ENCODE measurements at places on chromosomes 1 and 21. TPM values are rescaled to one million over a fixed set of nuclear protein-coding genes. Genes with fewer than 3 reads are reported as not detected.

DNA sequence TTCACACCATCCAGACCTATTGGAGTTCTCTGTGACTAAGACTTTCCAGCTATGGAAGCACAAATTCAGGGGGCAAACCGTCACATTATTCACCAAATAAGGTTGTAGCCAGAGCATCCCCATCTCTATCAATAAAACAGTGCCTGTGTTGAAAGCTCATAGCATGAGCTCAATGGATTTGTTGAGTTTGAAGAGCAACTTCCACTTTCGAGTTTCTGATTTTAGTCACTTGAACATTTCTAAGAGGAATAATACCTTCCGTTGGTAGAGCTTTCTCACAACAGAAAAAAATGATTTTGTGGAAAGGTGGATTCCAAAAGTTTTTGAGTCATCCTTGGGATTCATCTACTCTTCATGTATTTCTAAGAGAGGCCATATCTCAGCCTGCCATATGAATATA lies 13.0 kb upstream of the ELAVL4 start:
- no peak for DNase-seq

GRCh38 chr1:72759486-72759885 lies 477.1 kb upstream of the NEGR1 start:
- no peak for DNase-seq

DNA sequence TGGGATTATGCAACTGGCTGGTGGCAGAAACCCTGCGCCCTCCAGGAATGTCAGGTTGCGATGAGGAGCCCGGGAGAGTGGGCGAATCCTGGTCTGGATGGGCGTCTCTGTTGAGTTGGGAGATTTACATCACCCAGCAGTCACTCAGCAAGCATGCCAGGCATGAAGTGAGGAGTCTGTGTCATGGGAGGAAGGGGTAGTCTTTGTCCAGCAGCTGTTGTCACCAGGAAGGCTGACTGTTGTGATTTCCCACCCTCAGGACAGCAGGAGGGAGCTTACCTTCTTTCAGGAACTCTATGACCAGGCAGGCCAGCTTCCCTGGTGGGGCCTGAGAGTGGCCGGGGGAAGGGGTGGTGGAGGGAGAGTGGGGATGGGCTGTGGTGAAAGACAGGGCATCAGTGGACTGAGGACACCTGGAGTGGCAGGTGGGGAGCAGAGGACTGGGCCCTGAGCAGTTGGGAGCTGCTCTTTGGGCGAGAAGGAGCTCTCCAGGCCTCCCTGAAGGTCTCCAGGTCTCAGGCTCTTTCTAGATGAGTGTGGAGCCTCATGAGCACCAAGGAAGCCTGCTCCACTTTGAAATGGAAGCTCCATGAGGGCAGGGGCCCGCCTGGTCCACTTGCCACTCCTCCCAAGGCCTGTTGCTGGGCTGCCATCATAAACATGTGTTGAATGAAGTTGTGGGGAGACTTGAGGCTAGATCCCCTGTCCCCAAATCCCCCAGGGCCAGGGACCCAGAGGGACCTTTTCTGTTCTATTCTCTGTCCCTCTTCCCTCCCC lies 21.3 kb upstream of the PKP1 start:
- no peak for DNase-seq

Gene LCE1D
- not detected for polyA plus RNA-seq

DNA sequence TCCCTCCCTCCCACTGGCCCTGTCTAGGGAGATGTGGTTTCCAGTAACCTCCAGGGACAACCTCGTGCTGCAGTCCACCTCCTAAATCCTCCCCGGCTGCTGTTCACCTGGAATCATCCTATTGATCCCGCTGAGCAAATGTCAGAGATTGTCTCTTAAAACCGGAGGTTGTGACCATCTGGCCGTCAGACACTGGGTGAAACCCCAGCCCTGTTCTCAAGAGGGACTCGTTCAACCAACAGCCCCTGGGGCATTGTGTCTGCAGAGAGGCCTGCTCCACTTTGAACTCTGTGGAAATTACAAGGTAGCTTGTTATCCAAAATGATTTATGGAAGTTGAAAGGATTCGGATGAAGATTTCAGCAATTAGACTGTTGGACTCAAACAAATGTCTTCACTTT lies 498.0 kb downstream of the MATN1 start:
- DNase-seq: no peak

GRCh38 chr1:224825525-224826000 lies 103.9 kb upstream of the DNAH14 start:
- DNase-seq: no peak

GRCh38 chr1:107926436-107927080 lies 38.4 kb downstream of the VAV3 start:
- no peak for DNase-seq

Measured in naive B cell (primary cell).